Activated CD8-positive, alpha-beta memory T cell treated with anti-CD3 and anti-CD28 coated beads, Interleukin-2, amount 10 ng/mL, durations not matched to agents 7 days and 5 days (primary cell): ENCODE measurements at places on chromosomes 3 and 15. TPM values are rescaled to one million over a fixed set of nuclear protein-coding genes. Genes with fewer than 3 reads are reported as not detected.

The CHST13 gene
- total RNA-seq: not detected

The MCTP2 gene
- total RNA-seq: 83.8 TPM

The PATL2 gene
- total RNA-seq: 17.2 TPM

The DGKG gene
- total RNA-seq: 0.20 TPM

The SPINT1 gene
- total RNA-seq: 3.7 TPM

The USF3 gene
- 14.5 TPM for total RNA-seq

The CPNE9 gene
- not detected for total RNA-seq

The ST8SIA2 gene
- total RNA-seq: not detected

The P4HTM gene
- total RNA-seq: 44.5 TPM

The GRK7 gene
- total RNA-seq: not detected

The SEMA6D gene
- total RNA-seq: not detected

The IFT57 gene
- 18.5 TPM for total RNA-seq

GRCh38 chr15:73338058-73338457 lies 30.7 kb downstream of the HCN4 start:
- DNase-seq: no peak

DNA sequence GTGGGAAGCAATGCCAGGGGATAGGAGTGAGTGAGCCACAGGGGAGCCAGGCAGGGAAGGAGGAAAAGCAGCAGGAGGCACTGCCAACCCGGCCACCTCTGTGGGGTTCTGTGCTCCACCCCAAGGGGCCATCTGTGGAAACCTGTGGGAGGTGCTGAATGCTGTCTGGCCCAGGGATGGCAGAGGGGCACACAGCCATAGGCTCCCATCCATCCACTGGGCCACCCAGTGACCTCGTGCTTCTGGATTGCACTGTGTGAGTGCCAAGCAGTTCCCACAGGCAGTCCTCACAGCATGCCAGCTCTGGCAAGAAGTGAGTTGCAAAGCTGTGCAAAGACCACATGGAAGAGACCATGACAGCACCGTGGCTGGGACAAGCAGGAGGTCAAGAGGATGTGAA lies 27.5 kb downstream of the DNAJB8 start:
- DNase-seq: no peak

- DNase-seq: no peak
Measured at GRCh38 chr3:155991847-155992246, 121.4 kb downstream of the GMPS start.

- no peak for DNase-seq
Measured at GRCh38 chr3:72802001-72802400, 46.2 kb downstream of the SHQ1 start.

DNA sequence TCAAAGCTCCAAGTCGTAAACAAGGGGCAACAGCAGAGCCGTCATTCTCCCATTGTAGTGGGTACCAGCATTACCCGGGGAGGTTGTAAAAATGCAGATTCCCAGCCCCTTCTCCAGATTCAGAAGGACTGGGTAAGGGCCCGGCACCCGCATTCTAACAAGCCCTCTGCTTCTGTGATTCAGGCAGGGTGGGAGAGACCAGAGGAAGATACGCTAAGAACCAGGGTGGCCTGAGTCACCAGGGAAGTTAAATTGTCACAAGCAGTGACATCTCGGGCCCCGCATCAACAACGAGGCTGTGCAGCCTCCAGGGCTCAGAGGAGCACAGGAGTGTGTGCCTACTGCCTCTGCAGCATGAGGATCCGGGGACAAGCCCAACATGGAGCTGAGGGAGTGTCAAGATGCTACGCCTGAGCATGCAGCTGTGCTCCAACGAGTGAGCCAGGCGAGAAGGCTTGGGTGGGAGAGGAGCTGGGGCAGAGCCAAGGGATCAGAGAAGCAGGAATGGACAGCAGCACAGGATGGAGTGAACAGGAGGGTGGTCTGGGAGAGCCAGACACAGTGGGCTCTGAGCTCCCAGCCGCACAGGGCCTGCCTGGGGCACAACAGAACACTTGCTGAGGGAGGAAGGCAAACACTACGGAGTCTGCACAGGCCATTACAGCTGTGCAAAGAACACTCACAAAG lies 68.5 kb downstream of the CPN2 start:
- no peak for DNase-seq

- DNase-seq: no peak
Measured at GRCh38 chr3:179189759-179190158, 41.6 kb downstream of the PIK3CA start.

DNA sequence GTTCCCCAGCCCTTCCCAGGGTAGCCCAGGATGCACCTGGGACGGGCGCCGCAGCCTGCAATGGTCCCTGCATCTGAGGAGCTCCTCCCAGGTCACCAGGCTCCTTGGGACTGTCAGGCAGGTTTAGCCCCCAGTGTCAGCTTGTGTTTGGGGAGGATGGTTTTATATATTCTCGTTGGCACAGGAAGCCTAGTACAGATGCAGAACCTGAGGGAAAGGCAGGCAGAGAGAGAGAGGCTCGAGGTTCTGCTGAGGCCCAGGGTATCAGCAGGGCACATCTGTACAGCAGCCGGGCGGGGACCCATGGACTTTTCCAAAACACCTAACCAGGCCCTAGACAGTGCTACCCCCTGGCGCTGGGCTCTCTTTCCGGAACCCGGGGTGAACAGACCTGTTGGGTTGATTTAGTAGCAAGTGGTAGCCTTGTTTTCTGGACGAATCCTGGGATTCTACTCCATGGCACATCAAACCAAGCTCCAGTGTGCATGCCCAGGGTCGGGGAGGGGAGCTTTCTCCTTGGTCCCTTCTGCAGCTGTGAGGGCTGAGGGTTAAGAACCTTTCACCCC lies 8.6 kb downstream of the PAK6 start:
- DNase-seq: no peak

- no peak for DNase-seq
Measured at GRCh38 chr3:46674031-46674845, 19.2 kb downstream of the ALS2CL start.

DNA sequence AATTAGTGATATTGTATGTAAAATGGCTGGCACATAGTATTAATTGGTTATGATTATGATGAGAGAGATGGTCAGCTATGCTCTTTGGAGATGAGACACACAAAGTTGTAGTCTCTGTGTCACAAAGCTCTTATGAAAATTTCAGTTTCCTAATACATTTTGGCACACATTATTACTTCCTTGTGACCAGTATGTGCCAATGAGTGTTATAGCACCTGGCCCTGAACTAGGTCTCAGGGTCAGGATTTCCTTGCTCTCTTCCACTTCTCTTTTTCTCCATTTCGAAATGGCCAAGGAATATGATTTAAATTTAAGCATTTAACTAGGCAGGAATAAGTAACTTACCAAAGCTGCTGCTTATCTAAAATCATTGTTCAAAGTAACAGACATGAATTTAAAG lies 28.0 kb downstream of the TIPARP start:
- no peak for DNase-seq

- no peak for DNase-seq
Measured at GRCh38 chr3:172680684-172681083, 30.2 kb downstream of the NCEH1 start.

GRCh38 chr15:55992769-55993110 lies 672 bp downstream of the NEDD4 start:
- DNase-seq: no peak

DNA sequence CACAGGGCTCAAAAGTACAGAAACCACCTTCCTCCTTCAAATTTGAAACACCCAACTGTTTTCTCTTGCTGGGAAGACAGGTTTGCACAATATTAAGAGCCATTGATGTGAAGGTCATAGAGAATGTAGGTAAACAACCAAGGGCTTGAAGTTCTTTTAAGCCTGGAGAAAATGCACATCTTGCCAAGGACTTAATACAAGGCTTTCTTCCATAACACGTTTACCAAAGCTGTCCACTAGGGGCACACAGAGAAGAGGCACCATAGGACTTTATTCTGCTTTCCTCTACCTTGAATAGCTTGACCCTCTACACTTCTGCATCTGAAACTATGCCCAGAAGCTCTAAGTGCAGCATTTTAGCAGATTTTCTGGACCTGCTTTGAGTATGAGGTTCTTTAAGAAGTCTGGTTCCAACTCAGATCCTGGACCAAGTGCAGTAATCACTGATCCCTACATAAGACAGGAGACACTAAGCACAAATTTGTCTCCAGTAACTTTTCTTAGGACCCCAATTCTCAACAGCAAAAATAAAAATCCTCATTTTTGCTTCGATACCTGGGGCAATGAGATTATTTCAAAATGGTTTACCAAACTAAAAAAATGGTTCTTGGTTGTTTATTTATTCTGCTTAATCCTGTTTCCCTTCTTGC lies 138.0 kb downstream of the FBN1 start:
- DNase-seq: no peak

DNA sequence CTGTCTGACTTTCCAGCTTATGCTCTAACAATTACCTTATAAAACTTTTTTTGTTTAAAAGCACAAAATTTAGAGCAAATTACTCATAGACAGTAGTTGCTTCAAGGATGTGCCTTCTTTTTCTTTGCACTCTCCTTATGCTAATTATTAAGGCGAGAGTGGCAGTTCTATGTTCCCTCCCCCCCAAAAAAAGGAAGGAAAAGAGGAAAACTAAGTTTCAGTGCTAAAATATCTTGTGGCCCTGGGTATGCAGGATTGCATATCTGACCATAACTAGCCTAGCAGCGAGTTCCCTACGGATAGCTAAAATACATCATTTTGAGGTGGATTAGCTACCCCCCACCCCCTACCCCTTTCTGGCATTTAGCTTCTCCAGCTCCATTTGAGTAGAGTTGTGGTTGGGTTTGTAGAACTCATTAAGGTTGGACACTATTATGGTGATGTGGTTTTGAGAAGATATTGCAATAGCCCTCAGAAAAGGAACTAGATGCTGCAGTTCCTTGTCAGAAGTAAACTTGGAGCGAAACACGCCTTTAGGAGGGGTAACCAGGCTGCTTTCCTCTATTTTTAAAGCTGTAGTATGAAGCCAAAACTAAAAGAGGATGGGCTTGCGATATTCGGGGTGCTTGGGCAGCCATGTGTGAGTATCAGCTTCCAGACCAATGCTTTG lies 174.6 kb downstream of the AKAP13 start:
- DNase-seq: no peak

DNA sequence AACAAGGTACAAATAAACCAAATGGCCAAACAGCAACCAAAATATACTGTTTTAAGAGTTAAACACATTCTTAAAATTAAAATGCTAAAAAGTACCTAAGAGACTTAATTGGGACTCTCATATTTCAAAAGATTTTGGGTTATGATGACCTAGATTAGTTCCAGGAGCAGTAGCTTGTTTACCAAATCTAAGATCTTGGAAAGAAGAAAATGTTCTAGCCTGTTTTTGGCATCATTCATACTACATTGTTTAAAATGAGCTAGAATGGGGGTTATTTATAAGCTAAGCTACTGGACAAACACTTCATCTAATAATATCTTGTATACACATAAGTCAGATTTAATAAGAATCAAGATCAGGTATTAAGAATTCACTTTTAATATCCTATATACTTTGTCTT lies 22.8 kb downstream of the ATOSA start:
- no peak for DNase-seq

- no peak for DNase-seq
Measured at GRCh38 chr15:51114437-51115119, 19.9 kb upstream of the TNFAIP8L3 start.

GRCh38 chr15:71469413-71469812 lies 340.9 kb upstream of the NR2E3 start:
- DNase-seq: no peak

GRCh38 chr3:179884136-179884535 lies 152.6 kb downstream of the PEX5L start:
- DNase-seq: no peak

GRCh38 chr15:31398677-31399301 lies 72.2 kb downstream of the KLF13 start:
- peak; percentile 39 for DNase-seq

DNA sequence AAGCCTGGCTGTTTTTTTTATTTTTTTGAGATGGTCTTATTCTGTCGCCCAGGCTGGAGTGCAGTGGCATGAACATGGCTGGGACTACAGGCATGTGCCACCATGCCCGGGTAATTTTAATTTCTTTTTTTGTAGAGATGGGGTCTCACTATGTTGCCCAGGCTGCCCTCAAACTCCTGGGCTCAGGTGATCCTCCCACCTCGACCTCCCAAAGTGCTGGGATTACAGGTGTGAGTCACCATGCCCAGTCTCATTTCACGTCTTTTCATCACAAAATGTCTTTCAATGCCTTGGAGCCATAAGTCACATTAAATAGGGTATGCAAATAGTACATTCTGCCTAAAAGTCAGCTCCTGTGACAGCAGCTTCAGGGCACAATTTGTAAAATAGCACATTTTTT lies 52.8 kb downstream of the SOX2 start:
- no peak for DNase-seq

DNA sequence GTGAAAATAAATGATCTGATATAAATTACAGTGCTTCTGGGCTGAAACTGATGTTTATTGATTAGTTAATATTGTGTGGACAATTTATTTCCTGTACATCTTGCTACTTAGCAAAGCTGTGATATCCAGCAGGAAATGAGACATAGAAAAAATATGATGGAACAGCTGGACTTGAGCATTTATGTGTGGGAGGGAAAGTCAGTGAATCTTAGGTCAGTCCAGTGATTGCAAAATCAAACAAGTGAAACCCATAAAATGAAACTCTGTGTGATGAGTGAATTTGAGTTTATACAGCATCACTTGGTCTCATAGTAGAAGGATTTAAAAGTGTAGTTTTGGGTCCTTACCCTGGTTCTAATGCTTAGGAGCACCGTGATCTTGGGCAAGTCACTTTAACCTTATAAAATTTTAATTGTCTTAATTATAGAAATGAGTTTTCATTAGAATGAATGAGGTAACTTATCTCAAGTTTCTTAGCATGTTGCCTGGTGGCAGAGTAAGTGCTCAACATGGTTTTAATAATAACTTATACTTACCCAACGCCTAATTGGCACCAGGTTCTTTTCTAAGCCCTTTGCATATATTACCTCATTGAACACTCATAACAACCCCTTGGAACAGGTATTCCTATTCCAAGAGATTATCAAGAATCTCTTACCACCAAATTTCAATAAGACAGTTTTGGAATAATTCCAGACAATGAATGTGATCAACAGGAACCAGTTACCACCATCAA lies 194.6 kb downstream of the ADAMTSL3 start:
- DNase-seq: no peak

DNA sequence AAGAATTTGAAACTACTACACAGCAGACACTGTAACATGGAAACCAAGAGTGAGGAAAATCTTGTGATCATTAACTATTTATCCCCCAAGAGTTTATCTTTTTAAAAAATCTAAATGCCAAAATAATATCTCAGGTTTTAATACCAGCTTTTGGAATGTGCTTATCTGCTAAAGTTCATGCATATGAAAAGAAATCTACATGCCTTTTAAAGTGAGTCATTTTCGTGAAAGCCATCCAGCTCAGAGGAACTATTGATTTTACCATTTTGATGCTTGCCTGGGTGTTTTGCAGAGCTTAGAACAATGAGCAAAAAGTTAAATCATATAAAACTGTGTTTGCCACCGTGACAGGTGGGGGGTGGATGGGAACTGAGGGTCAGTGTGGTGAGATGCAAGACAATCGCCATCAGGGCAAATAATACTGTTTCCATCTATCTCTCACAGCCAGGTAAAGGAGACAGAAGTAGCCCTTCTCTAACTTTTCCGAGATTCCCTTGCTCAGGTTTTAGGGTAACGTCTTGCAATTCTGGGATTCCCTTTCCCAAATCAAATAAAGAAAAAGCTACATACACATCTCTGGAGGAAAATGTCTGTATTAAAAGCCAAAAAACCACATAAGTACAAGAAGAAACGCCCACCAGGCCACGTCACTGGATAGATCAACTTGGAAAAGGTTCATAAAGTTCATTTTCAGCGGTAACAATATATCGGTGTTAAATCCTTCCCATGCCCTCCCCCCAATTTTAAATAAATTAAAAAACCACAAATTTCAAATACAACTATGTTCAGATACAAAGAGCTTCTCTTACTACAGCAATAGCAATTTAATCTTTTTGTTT lies 2.0 kb downstream of the TMEM158 start:
- DNase-seq: no peak
